ENCODE measurements at places on chromosomes 12 and 14. TPM values are rescaled to one million over a fixed set of nuclear protein-coding genes. Genes with fewer than 3 reads are reported as not detected.
A peak's percentile ranks its signal among the peaks of the same experiment; 100 is the strongest.

GRCh38 chr12:25301798-25302197 lies 51.1 kb upstream of the KRAS start:
- H3K4me1 ChIP-seq = no peaks in the 10 kb centered on the region
- DNase-seq = no peak
- no peak overlapping the region for H3K27ac ChIP-seq
- H3K4me3 ChIP-seq = no peak overlapping the region
- H3K36me3 ChIP-seq = no peaks in the 10 kb centered on the region

CIT gene
- total RNA-seq = 2.3 TPM

GRCh38 chr12:120093336-120093591 lies 23.3 kb downstream of the RAB35 start:
- peaks cover 36% of the 10 kb centered on the region for H3K36me3 ChIP-seq
- no peak overlapping the region for H3K4me3 ChIP-seq
- H3K4me1 ChIP-seq = no peaks in the 10 kb centered on the region
- no peak for DNase-seq

GRCh38 chr14:21940887-21941856 lies 267.6 kb upstream of the OR4E1 start:
- H3K36me3 ChIP-seq = no peaks in the 10 kb centered on the region
- H3K27ac ChIP-seq = no peak overlapping the region
- no peaks in the 10 kb centered on the region for H3K27me3 ChIP-seq

PRPH gene
- total RNA-seq = not detected

HOXC9 gene
- total RNA-seq = not detected

GRCh38 chr12:19451196-19451595 lies 11.9 kb downstream of the AEBP2 start:
- H3K4me1 ChIP-seq = peaks cover 63% of the 10 kb centered on the region
- no peaks in the 10 kb centered on the region for H3K27me3 ChIP-seq
- no peak overlapping the region for H3K4me3 ChIP-seq
- peak overlapping the region; percentile 63 for H3K27ac ChIP-seq
- H3K36me3 ChIP-seq = no peaks in the 10 kb centered on the region

Measured in thoracic aorta (tissue), 2 donors.